ENCODE measurements at places on chromosomes 4 and X. TPM values are rescaled to one million over a fixed set of nuclear protein-coding genes. Genes with fewer than 3 reads are reported as not detected.

The TMLHE gene
- 10.2 TPM for total RNA-seq

The PAGE2B gene
- not detected for total RNA-seq

The ATP6AP2 gene
- 84.6 TPM for total RNA-seq

The PPBP gene
- not detected for total RNA-seq

DNA sequence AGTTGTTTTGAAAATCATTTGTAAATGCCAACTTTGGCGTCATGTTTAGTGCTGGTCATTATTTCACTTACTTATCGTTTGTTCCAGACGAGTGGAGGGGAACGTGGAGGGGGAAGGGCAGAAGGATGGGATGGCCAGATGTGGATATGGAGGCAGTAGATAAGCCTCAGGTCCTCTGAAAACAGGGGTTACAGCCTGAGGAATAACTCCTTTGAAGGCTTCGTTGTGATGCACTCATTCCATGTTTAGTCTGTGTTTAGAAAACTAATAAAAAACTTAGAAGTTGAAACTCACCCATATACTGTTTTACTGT, 1.1 kb downstream of the MOB1B start:
- H3K36me3 ChIP-seq = no peaks in the 10 kb centered on the region
- H3K27me3 ChIP-seq = no peaks in the 10 kb centered on the region
- H3K4me1 ChIP-seq = peaks cover 14% of the 10 kb centered on the region

- no peaks in the 10 kb centered on the region for H3K4me1 ChIP-seq
- H3K27ac ChIP-seq = no peak overlapping the region
- no peak overlapping the region for H3K4me3 ChIP-seq
- no peaks in the 10 kb centered on the region for H3K27me3 ChIP-seq
- H3K36me3 ChIP-seq = no peaks in the 10 kb centered on the region
- no peak for DNase-seq
Measured at GRCh38 chrX:101787934-101788333, 128.3 kb upstream of the ARMCX2 start.

DNA sequence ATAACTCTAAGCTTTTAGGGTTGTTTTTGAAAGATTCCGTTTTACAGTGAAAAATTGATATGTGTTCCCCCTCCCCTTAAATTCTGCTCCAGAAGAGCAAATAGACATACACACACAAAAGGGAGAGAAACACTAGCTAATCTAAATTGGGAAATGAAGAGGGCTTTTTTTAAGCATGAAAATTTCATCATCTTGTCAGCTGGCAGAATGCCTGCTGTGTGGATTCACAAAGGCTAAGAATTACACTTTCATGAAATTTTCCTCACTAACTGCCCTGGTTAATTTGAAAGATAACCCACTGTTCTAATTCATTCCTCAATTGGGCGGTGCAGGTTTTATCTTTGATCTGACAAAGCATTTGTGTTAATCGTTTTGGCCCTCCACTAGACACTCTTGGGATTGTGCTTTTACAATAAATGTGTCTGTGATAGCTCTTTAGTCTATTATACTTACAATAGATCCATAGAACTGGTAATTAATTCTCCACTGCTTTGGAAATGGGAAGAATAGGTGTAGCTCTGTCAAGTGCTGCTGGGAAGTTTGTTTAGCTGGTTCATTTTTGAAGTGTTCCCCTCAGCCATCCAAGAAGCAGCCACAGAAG, 152.9 kb downstream of the POLA1 start:
- no peak for DNase-seq
- H3K27me3 ChIP-seq = no peaks in the 10 kb centered on the region
- no peak overlapping the region for H3K4me3 ChIP-seq
- H3K36me3 ChIP-seq = no peaks in the 10 kb centered on the region
- H3K27ac ChIP-seq = no peak overlapping the region

GRCh38 chrX:87636533-87636932, 118.9 kb downstream of the KLHL4 start:
- H3K4me3 ChIP-seq = no peak overlapping the region
- peaks cover 9% of the 10 kb centered on the region for H3K4me1 ChIP-seq
- H3K36me3 ChIP-seq = no peaks in the 10 kb centered on the region
- DNase-seq = no peak

GRCh38 chr4:114615435-114615834, 16.8 kb downstream of the UGT8 start:
- H3K4me1 ChIP-seq = no peaks in the 10 kb centered on the region
- H3K27me3 ChIP-seq = peaks cover 2% of the 10 kb centered on the region
- no peak overlapping the region for H3K27ac ChIP-seq
- H3K36me3 ChIP-seq = no peaks in the 10 kb centered on the region
- DNase-seq = no peak

GRCh38 chr4:146105464-146105863, 70.1 kb upstream of the LSM6 start:
- no peak overlapping the region for H3K27ac ChIP-seq
- H3K4me1 ChIP-seq = no peaks in the 10 kb centered on the region
- DNase-seq = no peak
- no peaks in the 10 kb centered on the region for H3K27me3 ChIP-seq
- H3K4me3 ChIP-seq = no peak overlapping the region
